ENCODE measurements at places on chromosomes 2 and 18.

DNA sequence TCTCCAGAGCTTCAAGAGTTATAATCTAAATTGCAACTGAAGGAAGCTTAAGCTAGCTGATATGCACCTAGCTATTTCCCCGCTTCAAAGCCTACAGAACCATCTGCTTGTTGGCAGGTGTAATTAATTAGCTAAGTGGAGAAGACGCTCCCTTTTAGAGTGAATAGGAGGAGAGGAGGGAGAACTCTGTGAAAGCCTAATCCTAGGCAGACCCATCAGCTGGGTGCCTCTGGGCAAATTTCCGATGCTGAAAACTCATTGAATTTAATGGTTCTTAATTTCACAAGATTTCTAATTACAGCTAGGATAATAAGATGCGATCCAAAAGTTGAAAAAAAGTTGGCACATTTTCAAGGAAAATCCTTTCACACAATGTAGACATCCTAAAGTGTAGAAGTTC, 735.9 kb downstream of the ERBB4 start:
- no peak for DNase-seq

DNA sequence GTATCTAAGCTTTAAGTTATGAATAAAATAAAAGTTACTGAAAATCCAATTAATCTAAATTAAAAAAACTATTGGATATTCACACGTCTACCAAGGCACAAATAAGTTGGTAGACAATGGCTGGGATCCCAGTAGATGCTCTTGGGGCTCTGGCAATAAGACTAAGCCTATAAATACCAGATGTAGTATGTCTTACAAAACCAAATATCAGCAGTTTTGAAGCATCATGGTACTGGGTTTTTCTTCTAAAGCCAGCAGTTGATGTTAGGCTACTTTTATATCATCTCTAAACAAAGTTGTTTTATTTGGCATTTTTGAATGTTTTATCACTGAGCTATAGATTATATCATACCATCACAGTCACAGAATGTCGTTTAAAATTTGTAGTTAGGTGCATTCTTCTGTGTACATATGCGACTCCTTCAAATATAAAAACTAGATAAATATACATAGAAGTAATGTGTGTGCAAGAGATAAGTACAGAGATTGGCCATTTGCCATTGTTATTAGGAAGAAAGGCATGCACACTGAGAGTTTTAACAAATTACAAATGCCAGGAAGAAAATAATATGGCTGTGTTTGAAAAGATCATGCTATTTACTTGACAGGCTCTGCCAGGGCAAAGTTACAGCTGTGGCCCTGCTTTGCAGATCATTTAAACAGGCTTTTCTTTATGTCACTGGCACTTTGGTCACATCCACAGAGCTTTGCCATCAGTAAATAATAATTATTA, 21.6 kb upstream of the TMEM17 start:
- DNase-seq = no peak

DNA sequence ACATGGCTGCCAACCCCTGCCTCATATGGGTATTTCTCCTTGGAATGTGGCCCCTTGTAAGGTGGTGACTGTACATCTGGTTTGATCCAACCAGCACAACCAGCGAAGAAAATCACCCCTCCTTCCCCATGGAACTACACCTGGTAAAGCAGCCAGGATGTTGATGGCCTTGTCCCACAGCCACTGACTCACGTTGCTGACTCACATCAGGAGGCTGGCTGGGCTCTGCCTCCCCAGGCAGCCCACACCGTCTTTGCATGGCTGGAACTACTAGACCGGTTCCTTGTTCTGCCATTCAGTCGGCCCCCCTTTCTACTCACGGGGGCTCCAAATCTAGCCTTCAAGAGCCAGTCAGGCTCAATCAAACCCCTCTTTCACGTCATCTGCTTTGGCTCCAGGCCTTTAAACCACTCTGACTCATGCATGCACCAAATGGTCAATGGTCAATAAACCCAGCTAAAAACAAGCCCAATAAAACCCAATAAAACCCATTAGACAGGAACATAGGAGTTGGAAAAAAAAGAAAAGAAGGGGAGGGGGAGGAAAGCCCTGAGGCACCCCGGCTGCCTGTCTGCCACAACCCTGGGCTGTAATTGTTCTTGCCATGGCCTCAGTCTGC, 114.8 kb downstream of the PLB1 start:
- peak; percentile 26 for DNase-seq

DNA sequence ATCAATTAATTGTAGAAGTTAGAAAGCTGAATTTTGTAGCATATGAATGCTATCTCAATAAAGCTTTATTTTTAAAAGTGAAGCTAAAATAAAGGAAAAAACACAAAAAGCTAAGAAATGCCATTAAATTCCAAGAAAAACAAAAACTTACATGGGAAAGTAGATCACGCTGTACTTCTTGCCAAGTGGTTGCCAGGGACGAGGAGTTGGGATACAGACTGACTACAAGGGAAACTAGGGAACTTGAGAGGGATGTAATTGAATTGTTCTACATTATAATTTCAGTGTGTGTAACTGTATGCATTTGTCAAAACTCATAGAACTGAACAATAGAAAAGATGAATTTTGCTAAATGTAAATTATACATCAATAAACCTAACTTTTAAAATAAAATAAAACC, 108.1 kb downstream of the DYM start:
- DNase-seq = no peak

DNA sequence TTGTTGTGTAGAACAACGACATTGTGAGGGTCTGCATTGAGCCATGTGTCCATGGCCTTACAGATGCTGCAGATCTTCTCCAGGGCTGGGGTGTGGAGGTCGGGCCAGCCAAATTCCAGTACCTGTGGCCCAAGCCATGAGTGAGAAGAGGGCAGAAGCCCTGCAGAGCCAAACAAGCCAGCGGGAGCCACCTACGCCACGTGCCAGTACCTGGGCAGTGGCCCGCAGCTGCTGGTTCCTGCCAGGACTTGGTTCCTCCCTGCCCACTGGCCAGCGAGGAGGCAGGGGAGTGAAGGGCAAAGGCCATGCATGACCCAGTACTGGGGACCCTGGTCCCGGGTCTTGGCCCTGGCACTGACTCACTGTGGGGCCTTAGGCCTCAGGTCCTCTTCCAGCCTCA, 109.4 kb downstream of the TNS1 start:
- DNase-seq = no peak

DNA sequence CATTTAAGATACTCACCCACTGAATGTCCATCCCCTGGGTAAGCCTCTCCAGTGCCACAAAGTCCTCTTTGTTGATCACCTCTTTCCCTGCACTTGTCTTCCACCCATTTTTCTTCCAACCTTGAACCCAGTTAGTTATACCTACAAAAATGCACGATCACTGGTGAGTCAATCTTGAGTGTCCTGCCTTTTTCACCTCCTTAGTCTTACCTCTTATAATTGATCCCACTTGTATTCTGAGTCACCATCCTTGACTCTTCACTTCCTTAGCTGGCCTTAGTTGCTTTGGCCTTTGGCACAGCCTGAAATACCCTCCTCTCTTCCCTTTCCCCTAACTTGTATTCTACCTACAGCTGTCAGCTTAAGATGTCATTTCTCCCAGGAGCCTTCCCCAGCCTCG, 10.2 kb downstream of the RNASEH1 start:
- no peak for DNase-seq

DNA sequence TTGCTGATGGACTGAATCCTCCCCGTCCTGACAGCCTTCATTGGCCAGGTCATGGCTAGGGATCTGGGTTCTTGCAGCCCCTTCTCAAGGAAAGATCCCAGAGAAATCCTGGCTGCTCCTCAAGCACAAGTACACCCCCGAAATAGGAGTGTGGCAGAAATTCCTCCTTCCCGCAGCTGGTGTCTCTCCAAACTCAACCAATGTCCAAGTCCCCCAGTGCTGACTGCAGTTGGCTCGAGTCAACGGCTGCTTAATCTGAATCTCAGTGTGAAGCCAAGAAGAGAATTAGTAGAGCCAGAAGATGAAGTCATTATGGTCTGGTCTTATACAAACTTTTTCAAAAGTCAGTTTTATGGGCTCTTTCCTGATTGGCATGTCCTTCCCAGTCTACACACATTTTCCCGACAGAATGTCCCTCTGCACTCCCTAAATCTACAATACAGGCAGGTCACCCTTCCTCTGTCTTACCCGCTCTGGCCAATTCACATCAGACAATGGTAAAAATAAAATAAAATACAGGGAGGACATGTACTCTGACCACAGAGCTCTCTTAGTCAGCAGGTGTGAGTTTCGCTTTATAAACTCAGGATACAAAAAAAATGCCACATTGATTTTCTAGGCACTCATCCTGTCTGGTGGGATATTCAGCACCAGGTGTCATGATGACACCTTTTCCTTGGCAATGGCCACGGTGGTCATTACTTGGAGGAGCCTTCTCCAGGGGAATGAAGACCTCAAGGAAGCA, 76.9 kb upstream of the PAPOLG start:
- DNase-seq = no peak

GRCh38 chr2:28687171-28687570, 64.5 kb upstream of the PPP1CB start:
- no peak for DNase-seq

GRCh38 chr2:149409506-149409905, 79.1 kb downstream of the LYPD6 start:
- no peak for DNase-seq

- no peak for DNase-seq
Observed at GRCh38 chr2:25358249-25358815, 16.6 kb upstream of the DNMT3A start.

- DNase-seq = no peak
Observed at GRCh38 chr2:191204433-191204832, 40.8 kb upstream of the MYO1B start.

DNA sequence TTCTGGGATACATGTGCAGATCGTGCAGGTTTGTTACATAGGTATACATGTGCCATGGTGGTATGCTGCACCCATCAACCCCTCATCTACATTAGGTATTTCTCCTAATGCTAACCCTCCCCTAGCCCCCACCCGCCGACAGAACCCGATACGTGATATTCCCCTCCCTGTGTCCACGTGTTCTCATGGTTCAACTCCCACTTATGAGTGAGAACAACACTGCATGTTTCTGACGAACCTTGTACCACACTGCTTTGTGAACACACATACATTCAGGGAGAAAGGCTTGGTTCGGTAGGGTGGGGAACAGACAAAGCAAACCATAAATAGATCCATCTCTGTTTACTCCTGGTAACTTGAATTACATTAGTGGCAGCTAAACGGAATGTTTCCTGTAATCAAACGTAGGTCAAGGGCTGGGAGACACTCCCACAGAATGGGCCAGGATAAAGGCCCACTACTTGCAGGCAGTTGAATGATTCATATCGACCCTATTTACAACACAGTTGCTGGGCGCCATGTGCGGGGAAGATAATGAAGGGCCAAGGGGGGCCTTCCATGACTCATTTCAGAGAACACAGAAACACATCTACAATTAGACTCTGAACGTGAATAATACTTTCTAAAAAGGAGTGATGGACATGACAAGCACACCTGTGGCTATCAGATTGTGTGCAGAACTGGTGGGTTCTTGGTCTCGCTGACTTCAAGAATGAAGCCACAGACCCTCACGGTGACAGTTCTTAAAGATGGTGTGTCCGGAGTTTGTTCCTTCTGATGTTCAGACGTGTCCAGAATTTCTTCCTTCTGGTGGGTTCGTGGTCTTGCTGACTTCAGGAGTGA, 56.8 kb upstream of the KIDINS220 start:
- no peak for DNase-seq

- DNase-seq = no peak
Observed at GRCh38 chr2:12428786-12429185, 287.9 kb upstream of the TRIB2 start.

GRCh38 chr2:196951973-196952372, 25.5 kb upstream of the PGAP1 start:
- no peak for DNase-seq

GRCh38 chr2:109185821-109186570, 57.0 kb downstream of the SH3RF3 start:
- DNase-seq = no peak
